Globus pallidus (tissue), 1 donor: ENCODE measurements at places on chromosomes 7 and 10.

GRCh38 chr7:139114585-139114984, 5.1 kb upstream of the ZC3HAV1 start:
- no peak for DNase-seq

DNA sequence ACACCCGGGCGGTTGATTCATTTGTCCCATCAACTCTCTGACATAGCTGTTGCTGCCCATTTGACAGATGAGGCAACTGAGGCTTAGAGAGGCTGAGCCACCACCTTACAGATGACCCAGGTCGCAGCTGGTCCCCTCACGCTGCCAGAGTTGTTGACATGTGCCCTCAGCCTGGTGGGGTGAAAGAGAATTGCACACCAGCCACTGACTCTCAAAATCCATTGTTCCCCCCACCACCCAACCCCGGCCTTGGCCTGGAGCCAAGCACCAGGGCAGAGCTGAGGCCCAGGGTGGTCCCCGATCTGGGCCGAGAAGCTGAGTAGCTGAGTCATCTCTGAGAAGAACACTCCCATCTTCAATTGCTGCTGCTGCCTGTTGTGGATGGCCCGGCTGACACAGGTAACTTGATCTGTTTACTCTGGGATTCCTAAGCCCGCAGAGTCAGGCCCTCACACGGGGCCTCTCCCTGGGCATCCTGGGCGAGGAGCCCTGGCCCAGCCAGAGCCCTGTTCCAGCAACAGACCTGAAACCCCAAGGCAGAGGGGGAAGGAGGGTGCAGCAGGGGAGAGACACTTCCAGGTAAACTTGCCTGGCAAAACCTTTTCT, 27.5 kb downstream of the PVRIG start:
- DNase-seq: no peak

DNA sequence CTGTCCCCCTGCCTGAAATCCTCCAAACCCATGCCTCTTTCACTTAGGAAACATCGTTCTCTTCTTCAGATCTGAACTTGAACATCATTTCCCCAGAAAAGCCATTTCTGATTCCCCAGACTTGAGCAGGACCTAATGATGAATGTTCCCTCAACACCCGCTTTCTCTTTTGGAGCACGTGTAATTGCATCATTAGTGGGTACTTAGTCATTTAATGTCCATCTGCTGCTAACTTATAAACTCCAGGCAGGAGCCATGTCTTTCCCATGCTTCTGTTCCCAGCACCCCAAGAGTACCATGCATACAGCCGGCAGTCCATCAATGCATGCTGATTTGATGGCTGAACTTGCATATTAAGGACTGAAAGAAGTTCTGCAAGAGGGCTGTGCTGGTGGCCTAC, 36.5 kb upstream of the ECHDC3 start:
- no peak for DNase-seq

DNA sequence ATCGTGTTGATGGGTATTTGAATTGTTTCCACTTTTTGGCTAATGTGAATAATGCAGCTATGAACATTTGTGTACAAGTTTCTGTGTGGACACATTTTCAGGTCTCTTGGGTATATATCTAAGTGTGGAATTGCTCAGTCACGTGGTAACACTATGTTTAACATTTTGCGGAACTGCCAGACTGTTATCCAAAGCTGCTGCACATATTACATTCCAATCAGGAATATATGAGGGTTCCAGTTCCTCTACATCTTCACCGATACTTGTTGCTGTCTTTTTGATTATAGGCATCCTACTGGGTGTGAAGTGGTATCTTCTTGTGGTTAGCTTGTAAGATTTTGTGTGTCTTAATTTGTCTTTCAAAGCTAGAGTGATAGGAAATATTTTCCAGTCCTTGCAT, 6.8 kb downstream of the PTPN12 start:
- no peak for DNase-seq

GRCh38 chr7:13047061-13047460, 359.6 kb downstream of the ARL4A start:
- DNase-seq: no peak

- DNase-seq: peak; percentile 29
Measured at GRCh38 chr10:9331583-9332008, 1277.1 kb downstream of the GATA3 start.

DNA sequence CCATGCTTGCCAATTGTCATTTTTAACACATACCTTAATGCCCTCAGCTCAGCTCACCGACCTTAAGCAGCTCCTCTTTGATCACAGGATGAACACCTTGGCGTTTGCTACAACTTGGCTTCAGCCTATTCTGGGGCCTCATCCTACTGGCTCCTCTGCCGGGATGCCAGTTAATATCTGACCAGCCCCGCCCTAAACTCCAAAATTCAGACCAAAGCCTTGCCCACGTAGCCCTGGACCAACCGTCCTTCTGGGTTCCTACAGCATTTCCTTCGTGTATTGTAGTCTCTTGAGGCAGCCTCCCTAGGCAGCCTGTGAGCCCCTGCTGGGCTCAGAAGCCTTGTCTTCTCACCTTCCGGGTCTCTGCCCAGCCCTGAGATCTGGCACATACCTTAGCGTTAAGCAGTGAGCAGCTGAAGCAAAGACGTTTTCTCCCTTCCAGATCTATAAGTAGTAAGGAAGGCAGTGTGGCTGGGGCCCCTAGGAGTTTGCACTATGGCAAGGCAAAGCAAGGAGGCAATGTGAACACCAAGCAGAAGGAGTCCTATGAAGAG, 836 bp downstream of the ENO4 start:
- DNase-seq: no peak

DNA sequence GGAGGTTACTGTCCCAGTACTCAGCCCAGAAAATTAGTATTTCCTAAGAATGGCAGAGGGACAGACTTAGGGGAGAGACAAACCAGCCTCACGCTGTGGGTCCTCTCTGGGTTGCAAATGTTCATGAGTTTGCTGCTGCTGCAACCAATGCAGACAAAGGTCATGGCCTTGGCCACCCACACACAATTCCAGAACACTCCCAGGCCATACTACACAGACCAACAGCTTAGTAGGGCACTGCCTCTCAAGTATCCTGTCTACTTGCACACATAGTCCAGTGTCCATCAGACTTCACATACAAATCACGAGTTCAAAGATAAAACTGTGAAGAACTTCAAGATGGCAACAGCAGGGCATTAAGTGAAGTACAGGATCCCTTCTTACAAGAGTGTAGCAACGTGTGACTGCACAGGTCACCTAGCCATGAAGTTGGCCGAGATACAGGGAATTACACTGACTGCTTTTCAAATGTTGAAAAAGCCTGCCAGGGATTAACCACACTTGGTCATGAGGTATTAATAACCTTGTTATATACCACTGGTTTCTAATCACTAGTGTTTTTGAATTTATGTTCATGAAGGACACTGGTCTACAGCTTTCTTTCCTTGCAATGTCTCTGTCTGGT, 40.0 kb downstream of the ZNF33B start:
- no peak for DNase-seq

DNA sequence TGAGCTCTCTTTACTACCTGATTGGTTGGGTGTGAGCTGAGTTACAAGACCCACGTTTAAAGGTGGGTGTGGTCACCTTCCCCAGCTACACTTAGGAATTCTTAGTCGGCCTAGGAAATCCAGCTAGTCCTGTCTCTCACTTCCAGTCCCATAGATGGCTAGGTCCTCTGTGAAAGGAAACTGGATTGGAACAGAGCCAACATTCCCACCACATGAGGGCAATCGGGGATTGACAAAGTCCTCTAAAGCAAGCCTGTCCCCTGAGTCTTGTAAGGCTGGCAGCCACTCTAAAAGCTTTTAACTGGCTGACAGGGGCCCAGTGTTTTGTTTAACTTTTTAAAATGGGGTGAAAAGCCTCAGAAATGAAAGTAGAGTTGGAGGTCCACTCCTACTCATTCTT, 15.1 kb upstream of the CROT start:
- no peak for DNase-seq

DNA sequence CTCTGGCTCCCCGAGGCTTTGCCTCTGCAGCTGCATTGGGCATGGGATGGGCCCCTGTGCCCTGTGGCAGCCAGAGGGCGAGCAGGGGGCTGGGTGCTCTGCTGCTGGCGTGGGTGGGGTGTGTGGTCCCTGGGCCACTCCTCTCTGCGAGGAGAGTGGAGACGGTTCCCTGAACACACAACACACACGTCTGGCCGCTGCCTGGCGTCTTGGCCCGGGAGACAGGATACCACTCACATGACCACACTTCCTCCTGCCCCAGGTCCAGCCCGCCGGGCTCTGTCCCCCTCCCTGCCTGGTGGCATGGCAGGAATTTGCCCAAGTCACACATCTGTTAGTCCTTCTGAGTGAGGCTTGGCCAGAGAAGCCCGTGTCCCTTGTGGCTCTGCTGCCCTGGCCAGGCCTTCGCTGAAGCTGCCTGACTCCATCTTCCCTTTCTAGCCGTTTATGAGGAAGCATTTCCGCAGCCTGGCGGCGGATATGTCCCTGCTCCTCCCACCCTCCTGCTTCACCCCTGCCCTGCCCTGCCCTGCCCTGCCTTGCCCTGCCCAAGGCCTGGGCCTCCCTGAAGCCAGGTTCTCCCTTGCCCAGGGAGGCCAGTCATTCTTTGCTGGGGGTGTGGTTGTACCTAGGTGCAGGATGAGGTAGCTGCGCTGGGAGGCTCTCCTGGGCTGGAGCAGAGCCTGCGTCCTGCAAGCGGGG, 3.0 kb downstream of the BRI3 start:
- peak; percentile 49 for DNase-seq

- no peak for DNase-seq
Measured at GRCh38 chr7:7521259-7521658, 14.4 kb downstream of the COL28A1 start.

GRCh38 chr7:1679326-1679965, 9.4 kb downstream of the ELFN1 start:
- DNase-seq: no peak

DNA sequence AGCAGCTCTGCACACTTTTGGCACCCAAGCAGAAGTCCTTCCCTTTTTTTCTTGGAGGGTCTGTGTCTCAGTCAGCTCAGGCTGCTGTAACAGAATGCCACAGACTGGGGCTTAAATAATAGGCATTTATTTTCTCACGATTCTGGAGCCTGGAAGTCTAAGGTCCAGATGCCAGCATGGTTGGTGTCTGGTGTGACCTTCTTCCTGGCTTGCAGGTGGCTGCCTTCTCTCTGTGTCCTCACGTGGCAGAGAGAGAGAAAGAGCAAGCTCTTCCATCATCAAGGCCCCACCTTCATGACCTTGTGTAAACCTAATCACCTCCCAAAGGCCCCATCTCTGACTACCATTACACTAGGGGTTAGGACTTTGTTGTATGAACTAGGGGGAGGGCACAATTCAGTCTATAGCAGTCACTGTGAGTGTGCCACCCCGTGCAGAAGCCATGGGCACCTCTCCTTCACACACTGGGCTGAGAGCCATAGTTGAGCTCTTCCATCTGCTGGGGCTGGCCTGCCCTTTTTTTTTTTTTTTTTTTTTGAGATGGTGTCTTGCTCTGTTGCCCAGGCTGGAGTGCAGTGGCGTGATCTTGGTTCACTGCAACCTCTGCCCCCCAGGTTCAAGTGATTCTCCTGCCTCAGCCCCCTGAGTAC, 80.3 kb downstream of the OAT start:
- DNase-seq: no peak

GRCh38 chr7:97772045-97772901, 40.4 kb downstream of the TAC1 start:
- no peak for DNase-seq

DNA sequence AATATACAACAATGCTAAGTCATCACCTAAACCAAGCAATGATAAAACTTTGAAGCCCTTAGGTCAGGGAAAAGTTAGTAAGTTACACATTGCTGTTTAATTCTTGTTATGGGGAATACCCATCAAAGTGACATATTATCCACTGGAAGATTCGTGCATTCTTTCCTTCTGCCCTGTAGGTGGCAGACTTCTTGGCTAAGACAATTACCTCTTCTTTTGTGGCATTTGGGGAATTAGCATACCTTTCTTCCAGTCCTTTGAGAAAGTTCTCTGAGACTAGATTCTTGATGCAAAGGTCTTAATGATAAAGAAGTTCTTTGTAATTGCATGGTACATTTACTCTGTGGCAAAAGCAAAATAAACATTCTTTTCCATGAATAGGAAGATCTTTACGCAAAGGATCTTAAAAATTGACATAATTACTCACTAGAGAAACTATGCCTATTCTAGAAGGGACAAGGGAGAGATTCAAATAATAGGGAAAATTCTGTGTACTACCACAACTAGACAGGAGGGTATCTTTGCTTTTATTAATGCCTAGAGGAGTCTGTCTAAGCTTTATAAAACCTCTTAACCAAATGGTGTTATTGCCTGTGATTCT, 395.9 kb downstream of the GRM8 start:
- peak; percentile 2 for DNase-seq

- no peak for DNase-seq
Measured at GRCh38 chr7:17965603-17966002, 25.3 kb upstream of the SNX13 start.

DNA sequence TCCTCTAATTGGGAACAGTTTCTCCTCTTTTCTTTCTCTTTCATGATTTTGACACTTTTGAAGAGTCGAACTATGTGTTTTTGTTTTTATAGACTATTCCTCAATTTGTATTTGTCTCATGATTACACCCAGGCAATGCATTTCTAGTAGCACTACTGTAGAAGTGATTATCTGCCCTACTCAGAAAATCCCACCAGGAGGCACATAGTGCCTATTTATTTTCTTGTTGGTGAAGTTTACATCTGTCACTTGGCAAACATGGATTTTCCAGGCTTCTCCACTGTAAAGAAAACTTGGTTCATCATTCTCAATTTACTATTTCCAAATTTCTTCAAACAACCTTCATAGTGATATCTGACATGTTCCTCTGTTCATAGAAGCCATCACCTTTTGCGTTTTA, 893.9 kb downstream of the CCSER2 start:
- peak; percentile 31 for DNase-seq

- no peak for DNase-seq
Measured at GRCh38 chr10:13372524-13372923, 24.4 kb upstream of the SEPHS1 start.

DNA sequence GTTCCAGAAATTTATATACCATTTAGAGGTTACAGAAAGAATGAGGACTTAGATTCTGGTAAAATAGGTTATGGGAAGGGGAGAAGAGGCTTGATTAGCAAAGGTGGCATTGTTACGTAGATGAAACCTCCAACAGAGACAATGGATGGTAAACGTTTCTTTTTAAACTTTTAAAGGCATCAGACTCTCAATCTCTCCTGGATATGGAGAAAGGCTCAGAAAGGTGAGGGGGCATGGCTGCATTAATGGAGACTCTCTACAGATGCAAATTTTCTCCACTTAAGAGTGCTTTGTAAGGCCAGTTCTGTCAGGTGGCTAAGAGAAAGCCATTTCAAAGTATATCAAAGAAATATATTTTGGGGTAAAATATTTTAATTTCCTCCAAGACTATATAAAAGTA, 240.9 kb upstream of the PTER start:
- no peak for DNase-seq
